ENCODE measurements at places on chromosomes 12 and 14.

DNA sequence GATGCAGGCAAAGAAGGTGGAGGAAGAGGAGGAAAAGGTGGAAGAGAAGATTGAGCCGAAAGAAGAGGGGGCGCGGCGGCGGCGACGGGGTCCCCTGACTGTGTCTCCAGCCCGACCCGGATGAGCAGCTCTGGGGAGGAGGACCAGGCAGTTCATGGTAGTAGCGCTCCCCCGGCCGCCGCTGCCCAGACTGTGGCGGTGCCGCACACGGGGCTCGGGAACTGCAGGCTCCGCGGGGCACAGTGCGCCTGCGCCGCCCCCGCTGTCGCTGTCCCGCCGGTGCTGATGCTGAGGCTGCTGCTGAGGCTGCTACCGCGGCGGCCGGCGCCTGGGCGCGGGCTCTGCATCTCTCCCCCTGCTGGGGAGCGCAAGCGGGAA lies at the start of gene KCNH5:
Gene KCNH5 (minus strand): TSS at position 225 of the 378 bp plus-strand sequence. CDS start 272 bp downstream, outside the sequence.
- peak; percentile 17 for DNase-seq

DNA sequence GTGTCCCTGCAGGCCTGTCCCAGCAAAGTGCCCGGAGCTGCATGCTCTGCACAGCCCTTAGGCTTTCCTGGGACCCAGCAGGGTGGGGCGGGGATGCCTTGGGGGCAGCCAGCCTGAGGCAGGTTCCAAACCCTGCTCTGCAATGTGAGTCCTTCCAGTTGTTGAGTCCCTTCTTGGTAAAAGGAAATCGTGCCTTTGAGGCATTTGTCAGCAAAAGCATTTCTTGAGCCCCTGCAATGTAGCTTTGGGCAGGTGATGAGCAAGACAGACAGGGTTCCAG lies 38.1 kb upstream of the TRAF3 start:
- no peak for DNase-seq

DNA sequence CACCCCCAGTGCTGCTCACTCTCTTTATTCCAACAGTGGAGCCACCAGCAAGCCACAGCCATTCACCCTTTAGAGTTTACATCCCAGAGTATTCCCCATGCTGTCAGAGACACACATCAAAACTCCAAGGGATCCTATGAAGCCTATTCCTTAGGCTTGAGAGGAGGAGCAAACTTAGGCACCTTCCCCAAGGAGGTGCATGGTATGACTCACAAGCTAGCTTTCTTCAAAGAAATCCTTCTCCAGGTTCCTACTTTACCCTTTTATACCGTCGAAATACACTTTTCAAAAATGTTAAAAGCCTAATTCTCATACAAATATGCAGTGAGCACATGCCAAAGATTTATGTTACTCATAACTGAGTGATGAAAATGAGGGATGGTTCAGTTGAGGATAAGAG lies 175.4 kb downstream of the ETNK1 start:
- no peak for DNase-seq

DNA sequence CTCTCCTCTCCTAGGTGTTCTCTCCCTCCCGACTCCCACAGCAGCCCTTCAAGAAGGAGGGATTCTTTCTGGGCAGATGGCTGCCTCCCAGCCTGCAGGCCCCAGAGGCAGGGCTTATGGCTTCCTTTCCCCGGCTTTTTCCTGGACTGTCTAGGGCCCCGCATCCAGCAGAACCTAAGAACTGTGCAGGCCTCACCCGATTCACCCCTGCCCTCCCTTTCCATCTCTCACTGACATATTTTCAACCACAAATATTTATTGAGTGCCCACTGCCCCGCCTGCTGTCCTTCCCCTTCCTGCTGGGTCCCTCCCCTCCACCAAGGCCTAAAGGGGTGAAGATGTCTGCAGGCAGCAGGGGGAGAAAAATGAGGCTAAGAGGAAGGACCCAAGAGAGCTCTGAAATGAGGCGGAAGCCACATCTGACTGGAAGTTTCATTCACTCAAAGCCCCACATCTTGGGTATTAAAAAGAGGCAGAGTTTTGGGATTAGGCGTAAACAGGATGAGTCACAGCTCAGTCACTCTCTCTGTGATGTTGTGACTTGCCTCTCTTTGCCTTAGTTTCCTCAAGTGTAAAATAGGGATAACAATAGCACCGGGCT lies 2.9 kb downstream of the SCNN1A start:
- no peak for DNase-seq

DNA sequence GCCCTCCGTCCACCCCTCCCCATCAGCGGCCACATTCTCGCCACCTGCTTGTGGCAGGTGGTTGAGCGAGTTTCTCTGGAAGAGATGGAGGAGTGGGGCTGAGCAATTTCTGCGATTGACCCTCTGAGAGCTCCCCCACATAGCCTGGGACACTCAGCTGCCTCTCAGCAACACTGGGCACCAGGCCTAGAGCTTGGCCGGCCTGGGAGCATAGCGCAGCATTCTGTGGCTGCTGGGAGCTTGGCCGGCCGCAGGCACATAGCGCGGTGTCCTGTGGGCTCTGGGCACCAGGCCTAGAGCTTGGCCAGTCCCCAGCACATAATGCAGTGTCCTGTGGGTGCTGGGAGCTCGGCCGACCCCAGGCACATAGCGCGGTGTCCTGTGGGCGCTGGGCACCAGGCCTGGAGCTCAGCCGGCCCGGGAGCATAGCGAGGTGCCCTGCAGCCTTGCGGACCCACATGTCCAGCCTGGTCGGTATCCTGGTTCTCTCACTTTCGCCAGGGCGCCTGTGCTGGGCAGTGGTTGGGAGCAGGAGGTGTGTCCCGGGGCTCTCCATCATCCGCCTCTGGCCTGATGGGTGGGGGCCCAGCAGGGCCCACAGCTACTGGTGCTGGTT lies 43.8 kb downstream of the LRCOL1 start:
- DNase-seq, result no peak

All from stimulated activated CD4-positive, alpha-beta T cell treated with anti-CD3 and anti-CD28 coated beads, Interleukin-2, amount 100 ng/mL, for 24 hours (primary cell).